ENCODE measurements at places on chromosomes 5 and 9.
A peak's percentile ranks its signal among the peaks of the same experiment; 100 is the strongest.

DNA sequence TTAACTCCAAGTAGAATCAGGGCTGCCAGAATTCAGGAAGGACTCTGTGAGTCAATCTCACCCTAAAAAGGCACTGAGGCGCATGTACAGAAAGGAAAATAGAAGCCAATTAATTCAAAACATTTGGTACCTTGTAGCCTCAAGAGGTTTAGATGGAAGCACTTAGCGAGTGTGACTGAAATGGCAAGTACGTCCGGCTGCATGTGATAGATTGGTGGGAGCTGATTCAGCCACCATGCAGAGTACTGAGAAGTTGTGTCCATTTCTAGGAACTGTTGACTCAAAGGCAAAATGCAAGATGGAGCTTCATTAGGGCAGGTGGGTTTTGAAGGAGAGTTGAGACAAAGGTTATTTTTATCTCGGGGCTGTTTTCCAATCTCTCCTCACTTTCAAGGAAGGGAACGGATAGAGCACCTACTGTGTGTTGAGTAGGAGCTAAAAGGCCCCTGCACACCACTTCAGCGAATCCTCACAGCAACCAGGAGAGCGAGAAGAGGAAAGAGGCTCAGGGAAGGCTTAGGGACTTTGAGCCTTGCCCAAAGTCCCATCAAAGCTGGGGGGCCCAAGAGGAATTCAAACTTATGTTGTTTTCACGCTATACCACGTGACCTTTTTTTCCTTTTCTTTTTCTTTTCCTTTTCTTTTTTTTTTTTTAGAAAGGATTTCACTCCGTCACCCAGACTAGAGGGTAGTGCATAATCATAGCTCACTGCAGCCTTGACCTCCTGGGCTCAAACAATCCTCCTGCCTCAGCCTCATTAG lies 34.6 kb upstream of the CPEB4 start:
- DNase-seq = peak; percentile 64

DNA sequence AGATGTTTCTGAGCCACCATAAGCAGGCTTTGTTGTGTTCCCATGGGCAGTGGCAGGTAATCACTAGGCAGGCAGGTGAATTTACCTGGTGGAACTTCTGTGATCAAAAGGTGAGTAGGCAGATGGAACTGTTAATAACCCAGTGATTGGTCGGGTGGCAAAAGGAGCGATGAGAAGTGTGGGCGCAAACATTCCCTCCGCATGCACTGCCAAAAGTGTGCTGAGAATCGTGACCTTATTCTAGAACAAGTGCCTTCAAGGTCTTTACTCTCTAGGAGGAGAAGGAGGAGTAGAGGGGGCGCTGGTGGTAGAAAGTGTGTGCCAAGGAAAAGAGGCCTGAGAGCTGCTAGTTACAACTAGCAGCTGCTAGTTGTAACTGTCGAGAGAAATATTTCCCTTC lies 3.3 kb downstream of the OTULINL start:
- no peak for DNase-seq

DNA sequence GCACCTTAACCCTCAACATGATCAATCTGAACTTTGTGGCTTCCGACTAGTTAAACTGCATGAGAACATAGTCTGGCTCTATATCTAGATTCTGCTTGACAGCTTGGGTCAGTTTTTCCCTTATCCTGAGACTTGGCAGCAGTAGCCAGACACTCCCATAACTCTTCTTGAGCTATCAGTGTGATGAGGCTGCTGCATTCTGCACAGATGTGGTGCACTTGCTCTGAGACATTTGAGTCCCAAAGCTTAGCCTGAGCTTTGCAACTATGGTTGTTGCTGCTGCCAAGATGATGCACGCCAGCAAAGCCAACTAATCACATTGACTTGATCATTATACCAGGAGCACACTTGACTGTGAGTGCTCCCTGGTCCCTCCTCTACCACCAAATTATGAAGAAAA lies 36.2 kb downstream of the MOCS2 start:
- DNase-seq = no peak

GRCh38 chr9:114229295-114229694 lies 74.0 kb downstream of the COL27A1 start:
- DNase-seq = no peak

DNA sequence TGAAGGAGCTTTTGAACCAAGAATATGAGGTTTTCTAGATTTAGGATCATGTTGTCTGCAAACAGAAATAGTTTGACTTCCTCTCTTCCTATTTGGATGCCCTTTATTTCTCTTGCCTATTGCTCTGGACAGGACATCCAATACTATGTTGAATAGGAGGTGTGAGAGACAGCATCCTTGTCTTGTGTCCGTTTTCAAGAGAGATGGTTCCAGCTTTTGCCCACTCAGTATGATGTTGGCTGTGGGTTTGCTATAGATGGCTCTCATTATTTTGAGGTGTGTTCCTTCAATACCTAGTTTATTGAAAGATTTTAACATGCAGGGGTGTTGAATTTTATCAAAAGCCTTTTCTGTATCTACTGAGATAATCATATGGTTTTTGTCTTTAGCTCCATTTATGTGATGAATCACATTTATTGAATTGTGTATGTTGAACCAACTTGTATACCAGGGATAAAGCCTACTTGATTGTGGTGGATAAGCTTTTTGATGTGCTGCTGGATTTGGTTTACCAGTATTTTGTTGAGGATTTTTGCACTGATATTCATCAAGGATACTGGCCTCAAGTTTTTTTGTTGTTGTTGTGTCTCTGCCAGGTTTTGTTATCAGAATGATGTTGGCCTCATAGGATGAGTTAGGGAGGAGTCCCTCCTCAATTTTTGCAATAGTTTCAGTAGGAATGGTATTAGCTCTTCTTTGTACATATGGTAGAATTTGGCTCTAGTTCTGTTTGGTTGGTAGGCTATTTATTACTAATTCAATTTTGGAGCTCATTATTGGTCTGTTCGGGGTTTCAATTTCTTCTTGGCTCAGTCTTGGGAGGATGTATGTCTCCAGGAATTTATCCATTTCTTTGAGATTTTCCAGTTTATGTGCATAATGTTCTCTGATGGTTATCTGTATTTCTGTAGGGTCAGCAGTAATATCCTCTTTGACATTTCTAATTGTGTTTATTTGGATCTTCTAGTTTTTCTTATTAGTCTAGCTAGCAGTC lies 41.2 kb upstream of the IFNE start:
- no peak for DNase-seq

GRCh38 chr5:73093943-73094342 lies 26.4 kb upstream of the TMEM171 start:
- DNase-seq = no peak

DNA sequence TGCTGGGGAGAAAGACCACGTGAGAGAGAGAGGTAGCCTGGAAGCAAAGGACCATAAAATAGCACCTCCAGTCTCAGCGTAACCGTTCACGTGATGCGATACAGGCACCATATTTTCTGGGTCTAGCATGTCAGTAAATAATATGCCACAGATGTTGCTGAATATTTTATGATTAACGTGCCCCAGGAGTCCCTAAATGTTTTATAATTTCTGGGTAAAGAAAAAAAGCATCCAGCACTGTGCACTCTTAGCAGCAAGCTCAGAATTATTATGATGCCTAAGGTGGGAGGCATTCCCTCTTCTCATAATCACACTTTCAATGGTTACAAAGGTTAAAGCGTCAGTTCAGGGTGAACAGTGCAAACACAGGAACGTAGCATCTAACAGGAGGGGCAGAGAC lies 121.8 kb downstream of the CAVIN4 start:
- DNase-seq = no peak

- DNase-seq = no peak
Observed at GRCh38 chr5:89934069-89934468, 475.5 kb downstream of the CETN3 start.

DNA sequence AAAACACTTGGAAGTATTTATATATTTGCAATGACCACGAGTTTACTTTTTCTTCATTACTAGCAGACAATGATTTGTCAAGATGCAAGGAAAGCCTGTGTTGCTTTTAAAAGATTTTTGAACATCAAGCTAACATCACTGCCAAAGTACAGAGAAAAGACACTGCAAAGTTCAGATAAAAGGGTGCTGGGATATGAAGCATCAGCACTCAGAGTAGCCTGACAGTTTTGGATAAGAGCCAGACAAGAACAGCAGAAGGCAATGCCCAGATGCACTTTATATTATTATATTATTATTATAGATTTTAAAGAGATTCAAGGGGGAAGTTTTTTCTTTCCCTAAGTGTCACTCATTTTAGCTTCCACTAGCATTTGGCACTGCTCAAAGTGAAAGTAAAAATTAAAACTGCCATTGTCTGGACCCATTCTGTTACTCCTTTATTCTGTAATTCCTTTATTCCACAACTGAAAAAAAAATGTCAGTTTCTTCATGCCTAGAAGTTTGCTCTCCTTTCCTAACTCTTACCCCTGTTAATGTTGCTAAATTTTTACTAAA lies 240.6 kb downstream of the EFNA5 start:
- DNase-seq = no peak
